ENCODE measurements at places on chromosomes 1 and 21.

DNA sequence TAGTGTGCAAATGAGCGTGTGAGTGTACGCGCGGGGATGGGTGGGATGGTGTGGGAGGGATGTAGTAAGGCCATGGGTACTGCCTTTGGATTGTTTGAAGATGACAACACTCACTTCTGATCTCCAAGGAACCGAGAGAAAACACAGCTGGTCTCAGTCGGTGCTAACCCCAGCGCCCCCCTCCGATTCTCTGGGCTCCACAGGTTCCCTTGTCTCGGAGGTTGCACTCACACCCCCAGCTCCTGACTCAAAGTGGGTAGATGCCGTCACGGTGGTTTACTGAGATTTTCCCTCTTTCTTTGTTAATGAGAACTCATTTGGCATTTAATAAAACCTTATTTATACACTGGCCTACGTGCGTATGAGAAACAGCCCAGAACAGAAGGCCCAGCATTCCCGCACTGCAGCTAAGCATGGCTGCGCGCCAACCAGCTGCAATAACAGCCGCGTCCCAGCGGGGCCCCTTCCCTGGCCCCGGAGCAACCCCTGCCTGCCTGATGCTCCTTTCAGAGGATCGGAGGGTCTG lies 25.8 kb downstream of the ABCA4 start:
- peak; percentile 25 for DNase-seq

DNA sequence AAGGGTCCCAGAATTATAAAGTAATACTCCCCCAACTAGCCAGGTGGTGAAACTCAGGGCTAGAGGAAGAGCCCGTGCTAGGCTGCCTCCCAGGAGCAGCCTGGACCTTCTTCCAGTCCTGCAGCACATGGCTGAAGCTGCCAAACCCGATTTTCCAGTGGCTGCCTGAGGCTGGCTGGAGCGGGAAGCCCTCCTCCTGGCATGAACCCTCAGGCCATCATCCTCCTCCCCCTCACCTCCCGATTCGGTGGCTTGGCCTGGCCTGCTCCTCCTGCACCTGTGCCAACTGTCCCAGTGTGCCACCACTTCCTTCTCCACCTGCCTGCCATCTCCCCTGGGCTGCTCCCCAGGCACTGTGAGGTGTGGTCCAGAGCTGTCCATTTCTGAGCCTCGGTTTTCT lies 3.0 kb upstream of the TSPAN1 start:
- no peak for DNase-seq

DNA sequence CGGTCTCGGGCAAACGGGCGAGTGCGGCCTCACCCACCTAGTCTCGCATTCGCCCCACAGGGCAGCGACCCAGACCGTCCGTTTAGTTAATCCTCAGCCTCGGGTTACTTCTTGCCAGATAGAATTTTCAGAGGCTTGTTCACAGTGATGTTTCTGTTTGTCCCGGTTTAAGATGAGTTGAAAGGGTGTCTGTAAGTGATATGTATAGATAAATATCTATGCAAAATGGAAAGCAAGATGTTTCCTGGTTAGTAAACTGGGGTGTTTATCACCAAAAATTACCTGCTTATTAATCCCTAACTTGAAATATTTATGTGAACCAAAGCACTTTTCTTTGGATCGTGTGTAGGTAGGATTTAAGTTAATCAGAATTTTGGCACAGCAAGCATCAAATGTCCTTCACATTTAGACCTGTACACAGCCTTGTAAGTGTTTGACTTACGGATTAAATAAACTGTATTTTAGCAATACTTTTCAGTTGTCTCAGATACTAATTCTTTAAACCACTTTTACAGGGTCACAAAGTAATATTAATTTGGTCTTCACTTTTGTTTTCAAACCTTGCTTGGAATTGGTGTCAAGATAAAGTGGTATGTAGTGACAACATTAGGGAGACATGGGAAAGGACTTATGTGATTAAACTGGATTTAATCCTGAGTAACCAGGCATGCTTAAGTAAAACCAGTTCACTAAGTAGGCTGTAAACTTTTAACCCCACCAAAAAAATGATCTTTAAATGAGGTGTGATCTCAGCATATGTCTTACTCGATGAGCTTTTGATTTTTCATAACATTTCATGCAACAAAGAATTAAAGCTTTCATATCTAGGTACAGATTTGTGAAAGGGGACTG lies 914 bp downstream of the ZNF326 start:
- no peak for DNase-seq

DNA sequence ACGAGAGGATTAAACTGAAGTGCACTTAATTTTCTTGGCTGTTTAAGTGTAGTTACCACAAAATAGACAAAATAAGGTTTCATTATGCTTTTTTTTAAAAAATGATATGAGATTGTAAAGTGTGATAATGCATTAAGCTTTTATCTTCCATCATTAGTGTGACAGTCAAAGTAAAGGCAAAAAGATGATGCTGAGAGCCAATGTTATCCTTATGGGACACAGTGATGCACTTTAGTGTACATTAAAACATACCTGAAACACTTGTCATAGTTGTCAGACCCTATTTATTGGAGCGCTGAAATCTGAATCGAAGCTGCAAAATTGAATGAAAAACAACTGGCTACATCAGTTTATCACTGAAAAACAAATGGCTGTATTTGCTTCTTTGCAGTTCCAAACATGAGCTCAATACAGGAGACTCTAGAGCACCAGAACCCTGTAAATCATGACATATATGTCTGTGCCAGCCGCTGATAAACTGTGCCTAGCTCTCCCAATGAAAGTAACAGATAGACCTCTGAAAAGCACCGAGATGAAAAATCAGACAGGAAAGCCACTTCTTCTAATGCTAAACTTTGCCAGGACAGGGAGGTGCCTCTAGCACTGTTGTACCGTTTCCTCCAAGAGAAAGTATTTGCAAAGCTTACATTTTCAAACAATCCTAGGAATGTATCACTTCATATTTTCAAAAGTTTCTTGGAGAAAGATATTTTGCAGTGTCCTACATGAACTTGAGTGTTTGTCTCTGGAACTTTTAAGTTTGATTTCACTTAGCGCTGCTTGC lies 120.7 kb upstream of the TMPRSS15 start:
- DNase-seq: no peak

DNA sequence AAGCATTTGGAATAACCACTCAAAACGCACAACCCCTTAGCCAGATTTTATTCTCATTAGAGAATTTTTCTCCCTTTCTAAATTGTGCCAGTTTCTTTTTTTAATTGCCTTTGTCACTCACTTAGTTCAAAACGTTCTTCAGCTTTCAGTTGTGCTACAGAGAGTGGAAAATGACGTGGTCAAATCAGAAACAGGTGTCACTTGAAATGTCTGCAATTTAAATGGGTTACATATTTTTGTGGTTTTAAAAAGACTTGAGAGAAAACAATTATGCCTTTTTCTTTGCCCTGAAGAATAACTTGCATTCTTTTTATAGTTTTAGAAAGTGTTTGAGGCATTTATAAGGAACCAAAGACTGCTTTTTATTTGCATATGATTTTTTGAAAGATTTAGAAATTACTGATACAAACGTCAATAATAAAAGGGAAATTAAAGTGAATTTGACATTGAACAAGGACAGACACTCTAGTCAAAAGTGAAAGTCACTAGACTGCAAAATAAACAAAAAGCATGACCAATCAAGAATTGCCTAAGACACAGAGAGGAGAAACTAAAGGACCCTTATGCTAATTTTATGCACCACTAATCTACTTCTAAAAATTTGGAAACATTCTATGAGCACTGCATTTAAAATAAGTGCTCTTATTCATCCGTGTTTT lies 191.0 kb downstream of the TPR start:
- DNase-seq: no peak

GRCh38 chr1:9984253-9984652 lies 12.8 kb upstream of the RBP7 start:
- DNase-seq: no peak

- no peak for DNase-seq
Measured at GRCh38 chr1:232274236-232274855, 355.6 kb downstream of the SIPA1L2 start.

GRCh38 chr1:109794319-109795132 lies 30.8 kb upstream of the EPS8L3 start:
- no peak for DNase-seq
